ENCODE measurements at places on chromosomes 1 and 21.
A peak's percentile ranks its signal among the peaks of the same experiment; 100 is the strongest.

- no peak for DNase-seq
Measured at GRCh38 chr1:159828176-159828575, 1.5 kb downstream of the SLAMF8 start.

DNA sequence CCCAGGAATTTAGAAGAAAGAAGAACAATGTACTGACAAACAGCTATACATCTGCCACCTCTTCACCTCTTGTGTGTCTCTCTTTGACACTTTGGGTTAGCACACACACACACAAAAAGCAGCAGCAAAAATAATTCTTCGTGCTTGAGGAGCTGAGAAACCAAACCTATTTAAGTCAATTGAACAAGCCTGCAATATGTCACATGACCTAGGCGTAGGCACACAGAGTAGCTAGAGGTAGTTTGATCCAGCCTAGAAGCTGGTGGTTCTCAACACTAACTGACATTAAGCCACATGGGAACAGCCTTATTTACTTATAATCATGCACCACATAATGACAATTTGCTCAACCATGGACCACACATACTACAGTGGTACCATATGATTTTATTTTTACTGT, 32.3 kb downstream of the RRAGC start:
- DNase-seq: no peak

DNA sequence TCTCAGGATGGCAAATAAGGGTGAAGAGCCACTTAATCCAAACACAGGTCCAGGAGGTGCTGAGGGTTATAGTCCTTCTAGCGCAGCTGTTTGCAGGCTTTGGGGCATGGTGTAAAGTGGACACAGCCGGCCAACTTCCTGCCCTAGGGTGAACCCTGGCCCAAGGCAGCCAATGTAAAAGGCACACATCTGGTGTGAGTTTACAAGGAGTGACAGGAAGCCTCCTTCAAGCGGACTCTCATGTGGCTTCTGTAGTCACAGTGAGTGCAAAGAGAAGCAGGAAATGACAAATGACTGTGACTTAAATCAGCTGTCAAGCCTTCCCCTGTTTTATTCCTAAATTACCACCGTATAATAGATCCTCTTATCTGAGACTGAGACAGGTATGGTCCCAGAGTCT, 213.0 kb downstream of the CRB1 start:
- DNase-seq: no peak

GRCh38 chr1:36989241-36989640, 45.1 kb downstream of the GRIK3 start:
- DNase-seq: no peak

DNA sequence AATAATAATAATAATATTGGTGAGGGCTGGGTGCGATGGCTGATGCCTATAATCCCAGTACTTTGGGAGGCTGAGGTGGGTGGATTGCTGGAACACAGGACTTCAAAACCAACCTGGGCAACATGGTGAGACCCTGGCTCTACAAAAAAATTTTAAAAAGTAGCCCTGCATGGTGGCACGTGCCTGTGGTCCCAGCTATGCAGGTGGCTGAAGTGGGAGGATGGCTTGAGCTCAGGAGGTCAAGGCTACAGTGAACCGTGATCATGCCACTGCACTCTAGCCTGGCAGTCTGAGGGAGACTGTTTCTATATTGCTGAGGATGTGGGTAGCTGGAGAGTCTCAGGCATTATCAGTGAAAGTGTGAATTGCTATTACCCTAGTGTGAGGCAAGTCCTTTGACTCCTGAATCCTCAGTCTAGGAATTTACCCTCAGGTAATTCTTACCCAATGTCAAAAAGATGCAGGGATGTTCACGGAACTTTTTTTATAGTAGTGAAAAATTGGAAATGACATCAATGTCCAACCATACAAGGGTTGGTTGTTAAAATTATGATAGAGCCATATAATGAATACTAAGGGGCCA, 61.8 kb upstream of the RPL11 start:
- DNase-seq: no peak

DNA sequence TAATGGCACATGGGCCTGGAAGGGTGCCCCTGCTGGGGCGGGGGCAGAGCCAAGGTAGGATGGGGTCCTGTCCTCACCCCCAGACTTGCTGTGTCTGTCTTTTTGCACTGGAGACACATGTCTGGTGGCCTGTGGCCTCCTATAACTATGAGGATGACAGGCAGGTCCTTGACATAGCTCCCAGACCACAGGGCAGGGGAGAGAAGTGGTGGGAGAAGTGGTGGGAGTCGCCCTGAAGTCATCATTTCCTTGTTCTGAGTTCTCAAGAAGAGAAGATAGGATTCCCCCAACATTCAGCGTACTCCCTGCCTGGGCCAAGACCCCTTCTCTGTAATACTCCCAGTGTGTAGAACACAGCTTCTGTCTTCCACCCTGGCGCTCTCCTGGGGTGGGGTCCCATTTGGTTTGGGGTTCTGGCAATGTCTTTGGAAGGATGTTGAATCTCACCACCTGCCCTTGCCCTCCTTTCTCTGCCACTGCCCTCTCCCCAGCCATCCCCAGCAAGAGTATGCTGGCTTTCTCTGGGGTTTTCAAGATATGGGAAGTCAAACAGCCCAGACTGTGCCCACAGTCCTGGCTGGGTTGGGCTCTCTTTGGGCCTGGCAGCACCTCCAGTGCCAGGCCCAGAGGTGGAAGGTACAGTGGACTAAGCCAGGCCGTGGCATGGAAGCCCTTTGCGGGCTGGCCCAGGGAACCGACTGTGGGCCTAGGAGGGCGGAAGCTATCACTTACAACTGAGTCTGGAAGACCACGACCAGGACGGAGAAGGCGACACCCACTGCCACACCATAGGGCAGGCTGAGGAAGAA, 19.4 kb downstream of the SLC26A9 start:
- no peak for DNase-seq

GRCh38 chr1:92485381-92486250, 1.1 kb downstream of the GFI1 start:
- no peak for DNase-seq

DNA sequence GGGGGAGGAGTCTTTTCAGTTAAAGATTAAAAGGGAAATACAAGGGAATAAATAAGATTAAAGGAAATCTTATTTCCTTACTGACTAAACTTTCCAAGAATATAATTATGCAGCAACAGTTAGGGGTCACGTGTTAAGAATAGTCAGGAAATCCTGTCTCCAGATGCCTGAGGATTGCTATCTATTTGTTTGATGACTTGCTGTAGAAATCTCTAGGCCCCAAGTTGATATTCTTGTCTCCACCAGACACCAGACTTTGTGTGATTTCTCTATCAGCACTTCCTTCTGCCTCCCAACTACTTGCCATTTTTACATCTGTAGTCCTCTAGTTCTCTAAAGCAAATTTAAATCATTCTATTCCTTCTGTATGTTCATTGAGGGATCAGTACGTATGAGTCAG, 77.5 kb downstream of the RPAP2 start:
- no peak for DNase-seq

- DNase-seq: no peak
Measured at GRCh38 chr1:224064150-224064549, 49.8 kb upstream of the FBXO28 start.

DNA sequence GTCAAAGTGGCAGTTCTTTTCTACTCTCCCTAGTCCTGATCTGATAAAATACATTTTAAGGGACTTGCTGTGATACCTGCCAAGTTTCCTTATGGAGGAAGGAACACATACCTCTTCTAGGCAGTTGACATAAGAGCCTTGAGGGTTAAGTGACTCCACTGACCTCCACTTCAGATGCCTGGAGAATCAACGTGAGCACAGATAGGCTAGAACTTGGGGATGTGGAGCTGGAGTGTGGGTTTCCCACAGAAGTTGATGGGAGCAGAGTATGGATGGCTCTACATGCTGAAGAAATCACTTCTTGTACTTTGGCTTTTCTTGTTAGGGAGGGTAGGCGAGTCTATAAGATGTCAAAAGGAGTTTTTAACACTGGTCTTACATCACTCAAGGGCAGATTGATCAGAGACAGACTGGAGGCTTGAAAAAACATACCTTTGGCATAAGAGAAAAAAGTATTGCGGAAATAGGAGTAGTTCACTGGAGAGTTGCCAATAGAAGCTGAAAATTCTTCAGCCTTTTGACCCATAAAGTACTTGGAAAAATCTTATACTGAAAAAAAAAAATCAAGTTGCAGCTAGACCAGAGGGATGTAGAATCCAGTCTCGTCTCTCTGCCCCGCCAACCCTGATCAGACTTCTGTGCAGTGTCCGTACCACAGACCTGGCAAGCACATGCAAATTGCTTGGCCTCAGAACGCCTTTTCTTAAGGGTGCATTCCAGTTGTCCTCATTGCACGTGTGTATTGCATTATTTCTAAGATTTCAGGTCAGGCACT, 5.5 kb downstream of the RHOU start:
- no peak for DNase-seq

DNA sequence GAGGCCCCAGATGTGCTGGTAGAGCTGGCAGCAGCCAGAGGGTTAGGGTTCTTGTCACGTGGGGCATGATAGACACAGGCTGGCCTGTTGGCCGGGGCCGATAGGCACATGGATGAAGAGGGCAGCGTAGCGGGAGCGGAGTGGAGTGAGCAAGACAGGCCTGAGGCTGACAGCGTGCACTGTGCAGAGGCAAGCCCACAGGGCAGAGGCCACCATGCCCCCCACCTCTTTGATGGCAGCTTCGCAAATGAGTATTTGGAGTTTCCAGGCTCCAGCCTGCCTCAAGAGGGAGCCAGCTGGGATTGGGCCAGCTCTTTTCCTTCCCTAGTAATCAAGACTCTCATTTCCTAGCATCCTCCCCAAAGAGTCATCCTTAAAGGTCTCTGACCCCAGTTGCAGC, 43.5 kb downstream of the TMCC2 start:
- no peak for DNase-seq

DNA sequence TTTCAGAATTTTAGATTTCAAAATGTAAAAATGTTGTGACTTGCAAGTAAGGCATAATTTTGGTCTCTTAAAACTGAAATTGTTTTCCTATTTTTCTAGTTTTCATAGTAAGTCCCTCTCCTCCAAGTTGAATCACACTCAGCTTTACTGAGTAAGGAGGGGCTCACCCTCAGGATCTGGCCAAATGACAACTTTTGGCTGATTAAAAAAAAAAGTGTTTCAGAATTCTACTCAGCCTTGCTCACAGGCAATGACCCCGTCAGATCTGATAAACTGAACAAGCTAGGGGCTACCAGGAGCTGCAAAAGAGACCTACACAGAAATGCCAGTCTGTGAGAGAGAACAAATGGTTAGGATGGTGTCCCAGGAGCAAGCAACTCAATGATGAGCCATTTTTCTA, 159.8 kb downstream of the PBX1 start:
- no peak for DNase-seq

GRCh38 chr1:201422436-201423030, 1.0 kb upstream of the TNNI1 start:
- DNase-seq: no peak

- no peak for DNase-seq
Measured at GRCh38 chr21:16913010-16913409, 599.8 kb upstream of the CXADR start.

DNA sequence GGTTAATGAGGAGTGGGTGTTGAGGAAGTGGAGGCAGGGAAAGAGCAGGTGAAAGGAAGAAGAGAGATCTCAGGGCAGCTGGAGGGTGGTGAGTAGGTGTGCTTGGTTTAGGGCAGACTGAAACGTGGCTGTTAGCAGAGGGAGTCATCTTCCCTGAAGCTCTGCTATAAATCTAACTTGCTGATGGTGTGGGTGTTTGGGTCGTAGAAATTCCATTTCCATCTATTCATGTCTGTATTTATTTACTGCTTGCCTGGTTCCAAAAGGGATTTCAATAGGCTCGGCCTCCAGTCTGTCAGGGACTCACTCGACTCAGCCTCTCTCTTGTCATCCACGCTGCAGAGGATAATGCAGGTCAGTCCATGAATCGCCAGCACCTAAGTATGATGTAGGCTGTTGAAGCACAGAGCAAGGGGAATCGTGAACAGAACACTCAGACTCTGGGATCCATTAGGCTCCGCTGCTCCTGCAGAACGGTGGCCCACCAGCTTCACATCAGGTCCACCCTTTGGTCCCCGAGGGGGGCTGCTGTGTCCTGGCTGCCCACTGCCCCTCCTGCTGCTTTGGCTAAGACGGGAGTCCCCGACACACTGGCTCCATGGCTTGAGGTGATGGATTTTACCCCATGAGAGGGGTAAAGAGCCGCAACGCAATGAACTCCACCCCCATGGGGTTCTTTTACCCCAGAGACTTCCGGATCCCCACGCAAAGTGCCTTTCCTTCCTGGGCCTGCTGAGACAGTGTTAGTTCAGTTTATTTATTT, 156.2 kb downstream of the RHOU start:
- DNase-seq: peak; percentile 40

GRCh38 chr1:84141182-84142003, 2.7 kb upstream of the PRKACB start:
- no peak for DNase-seq

DNA sequence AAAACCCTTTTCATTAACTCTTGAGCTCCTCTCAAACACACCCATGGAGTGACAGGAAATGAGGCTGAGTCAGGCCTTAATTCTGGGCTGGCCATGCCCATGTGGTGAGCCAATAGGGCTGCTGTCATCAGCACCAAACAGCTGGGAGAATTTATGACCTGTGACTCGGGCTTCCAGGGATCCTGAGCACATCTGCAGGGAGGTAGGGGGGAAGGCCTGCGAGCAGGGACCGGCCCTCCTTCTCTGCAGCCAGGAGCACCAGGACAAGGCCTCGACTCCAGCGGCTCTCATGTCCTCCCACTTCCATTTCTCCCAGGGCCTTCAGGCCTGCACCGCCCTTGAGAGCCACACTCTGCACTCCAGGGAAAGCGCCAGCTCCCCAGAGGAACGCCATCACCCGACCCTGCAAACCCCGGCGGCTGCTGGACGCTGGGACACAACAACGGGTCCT, 14.6 kb downstream of the RIPK4 start:
- DNase-seq: peak; percentile 61

GRCh38 chr1:64703600-64703999, 41.3 kb upstream of the RAVER2 start:
- no peak for DNase-seq

GRCh38 chr1:219858980-219859379, 69.4 kb downstream of the SLC30A10 start:
- no peak for DNase-seq

- no peak for DNase-seq
Measured at GRCh38 chr1:56798053-56798471, 21.1 kb downstream of the FYB2 start.

DNA sequence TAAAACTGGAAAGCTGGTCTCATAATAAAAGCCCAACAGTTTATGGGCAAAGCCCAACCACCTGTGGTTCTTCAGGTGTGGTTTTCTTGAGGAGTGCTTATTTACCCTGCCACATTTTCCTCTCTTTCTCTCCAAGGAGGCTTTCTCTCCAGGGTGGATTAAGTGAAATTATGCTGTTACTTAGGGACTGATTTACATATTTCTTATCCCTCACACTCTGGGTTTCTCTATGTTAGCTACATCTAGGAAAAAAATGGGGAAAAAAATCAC, 4.8 kb downstream of the TBX19 start:
- DNase-seq: no peak

DNA sequence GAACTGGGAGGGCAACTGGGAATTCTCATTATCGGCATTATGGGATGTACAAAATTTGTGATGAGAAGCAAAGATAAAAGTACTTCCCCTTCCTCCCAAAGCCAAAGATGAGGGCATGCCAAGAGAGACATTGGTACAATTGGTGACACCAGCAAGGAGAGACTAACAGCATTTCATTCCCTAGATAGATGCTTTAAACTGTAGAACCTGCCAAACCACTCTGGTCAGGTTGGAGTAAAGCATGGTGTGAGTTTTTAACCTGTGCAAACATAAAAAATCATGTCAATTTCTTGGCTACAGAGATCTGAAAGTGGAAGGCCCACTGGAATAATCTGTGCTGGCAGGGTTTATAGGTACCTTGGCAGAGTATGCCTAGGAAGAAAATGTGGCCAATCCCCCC, 19.4 kb downstream of the CTXND2 start:
- DNase-seq: no peak

GRCh38 chr1:16442941-16443340, 2.4 kb downstream of the NECAP2 start:
- no peak for DNase-seq

Data from fibroblast of villous mesenchyme (primary cell).